ENCODE measurements at places on chromosomes 16 and 17.

DNA sequence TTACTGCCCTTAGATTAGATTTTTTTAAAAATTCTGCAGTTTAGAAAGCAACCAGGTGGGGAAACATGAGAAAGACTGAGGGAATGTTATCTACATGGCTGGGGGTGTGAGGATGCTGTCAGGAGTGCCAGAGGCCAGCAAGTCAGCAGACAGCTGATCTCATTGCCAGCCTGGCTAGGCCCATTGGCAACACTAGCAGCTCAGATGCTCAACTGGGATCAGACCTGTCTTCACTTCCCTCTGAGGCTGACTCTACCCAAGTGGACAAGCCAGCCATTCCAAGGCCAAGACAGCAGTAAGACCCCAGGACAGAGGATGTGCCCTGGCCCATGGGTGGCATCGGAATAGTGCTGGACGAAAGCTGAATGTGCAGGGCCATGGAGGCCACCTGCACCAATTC, 96.2 kb downstream of the TMEM132E start:
- DNase-seq: no peak

GRCh38 chr17:76883744-76884525, 15.7 kb downstream of the MGAT5B start:
- DNase-seq: no peak

DNA sequence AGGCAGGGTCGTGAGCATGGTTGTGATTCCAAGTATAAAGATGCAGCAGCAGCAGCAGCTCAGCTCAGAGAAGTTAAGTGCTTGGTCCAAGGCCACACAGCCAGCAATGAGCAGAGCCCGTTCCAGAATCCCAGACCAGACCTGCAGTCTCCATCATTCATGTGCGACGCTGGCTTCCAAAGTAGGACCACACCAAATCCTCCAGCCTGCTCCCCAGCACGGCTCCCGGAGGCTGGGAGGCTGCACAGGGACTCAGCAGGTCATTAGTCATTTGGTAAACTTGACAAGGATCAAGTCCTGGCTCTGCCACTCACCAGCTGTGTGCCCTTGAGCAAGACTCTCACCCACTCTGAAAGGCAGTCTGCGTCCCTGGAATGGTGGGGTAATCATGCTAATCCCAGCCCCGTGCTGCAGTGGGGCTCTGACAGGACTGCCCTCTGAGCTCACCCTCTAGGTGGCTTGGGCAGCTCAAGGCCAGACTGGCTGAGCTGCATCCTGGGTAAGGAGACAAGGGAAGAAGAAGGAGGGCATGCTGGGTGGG, 95.1 kb upstream of the TMEM132E start:
- DNase-seq: no peak

DNA sequence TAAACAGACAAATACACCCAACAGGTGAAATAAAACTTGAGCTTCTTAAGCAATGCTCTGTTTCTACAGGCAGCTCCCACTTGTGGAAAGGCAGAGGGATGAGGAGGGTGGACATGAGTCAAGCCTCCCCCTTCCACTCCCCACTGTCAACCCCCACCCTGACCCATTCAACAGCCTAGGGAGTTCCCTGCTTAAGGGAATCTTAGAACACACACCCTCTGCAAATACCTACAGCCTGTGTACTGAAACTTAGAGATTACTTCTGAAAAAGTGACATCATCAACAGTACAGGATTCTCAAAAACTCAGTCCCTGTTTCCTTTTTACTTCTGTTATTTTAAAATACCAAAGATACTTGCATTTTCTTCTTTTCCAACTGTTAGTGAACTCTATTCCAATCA, 345.4 kb downstream of the SOX9 start:
- no peak for DNase-seq
